ENCODE measurements at places on chromosomes 6 and 20.

DNA sequence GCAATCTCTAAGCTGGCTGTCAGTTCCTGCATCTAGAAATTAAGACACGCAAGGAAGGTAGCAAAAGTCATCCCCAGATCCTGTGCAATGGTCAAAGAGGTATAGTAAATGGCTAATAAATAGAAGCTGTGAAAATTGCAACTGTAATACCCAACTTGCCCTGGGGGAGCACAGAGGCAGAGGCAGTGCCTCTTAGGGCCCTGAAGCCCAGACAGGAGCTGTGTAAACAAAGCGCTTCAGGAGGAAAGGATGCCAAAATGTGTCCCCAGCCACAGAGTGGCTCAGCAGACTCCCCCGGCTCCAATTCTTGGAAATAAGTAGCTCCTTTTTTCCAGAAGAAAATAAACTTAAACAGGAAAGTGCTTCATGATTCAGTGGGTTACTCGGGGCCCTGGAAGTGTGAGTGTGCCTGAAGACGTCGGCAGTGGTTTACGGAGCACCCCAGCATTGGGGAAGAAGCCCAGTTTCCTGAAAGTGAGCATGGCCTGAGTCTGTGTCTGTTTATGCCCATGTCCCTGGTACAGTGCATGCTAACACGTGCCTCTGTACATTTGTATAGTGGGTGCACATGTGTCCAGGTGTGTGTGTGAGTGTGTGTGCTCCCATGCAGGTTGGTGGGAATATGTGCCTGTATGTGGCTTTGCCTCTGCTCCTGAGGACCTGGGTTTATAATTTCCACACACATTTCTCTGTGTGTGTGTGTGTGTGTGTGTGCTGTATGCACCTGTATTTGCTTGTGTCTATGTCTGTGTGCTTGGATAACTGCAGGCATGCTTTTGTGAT is 246.7 kb downstream of the MAFB start:
- peak; percentile 61 for DNase-seq

DNA sequence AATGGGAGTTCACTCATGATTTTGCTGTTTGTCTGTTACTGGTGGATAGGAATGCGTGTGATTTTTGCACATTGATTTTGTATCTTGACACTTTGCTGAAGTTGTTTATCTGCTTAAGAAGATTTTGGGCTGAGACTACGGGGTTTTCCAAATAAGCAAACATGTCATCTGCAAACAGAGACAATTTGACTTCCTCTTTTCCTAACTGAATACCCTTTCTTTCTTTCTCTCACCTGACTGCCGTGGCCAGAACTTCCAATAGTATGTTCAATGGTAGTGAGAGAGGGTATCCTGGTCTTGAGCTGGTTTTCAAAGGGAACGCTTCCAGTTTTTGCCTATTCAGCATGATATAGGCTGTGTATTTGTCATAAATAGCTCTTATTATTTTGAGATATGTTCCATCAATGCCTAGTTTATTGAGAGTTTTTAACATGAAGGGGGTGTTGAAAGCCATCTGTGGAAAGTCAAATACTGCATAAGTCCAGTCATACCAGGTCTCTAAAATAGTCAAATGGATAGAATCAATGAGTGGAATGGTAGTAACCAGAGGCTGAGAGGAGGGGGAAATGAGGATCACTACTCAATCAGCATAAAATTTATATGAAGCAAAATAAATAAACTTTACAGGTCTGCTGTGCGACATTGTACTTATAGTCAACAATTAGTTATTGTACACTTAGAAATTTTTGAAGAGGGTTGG is 610.4 kb upstream of the ADGRB3 start:
- no peak for DNase-seq

DNA sequence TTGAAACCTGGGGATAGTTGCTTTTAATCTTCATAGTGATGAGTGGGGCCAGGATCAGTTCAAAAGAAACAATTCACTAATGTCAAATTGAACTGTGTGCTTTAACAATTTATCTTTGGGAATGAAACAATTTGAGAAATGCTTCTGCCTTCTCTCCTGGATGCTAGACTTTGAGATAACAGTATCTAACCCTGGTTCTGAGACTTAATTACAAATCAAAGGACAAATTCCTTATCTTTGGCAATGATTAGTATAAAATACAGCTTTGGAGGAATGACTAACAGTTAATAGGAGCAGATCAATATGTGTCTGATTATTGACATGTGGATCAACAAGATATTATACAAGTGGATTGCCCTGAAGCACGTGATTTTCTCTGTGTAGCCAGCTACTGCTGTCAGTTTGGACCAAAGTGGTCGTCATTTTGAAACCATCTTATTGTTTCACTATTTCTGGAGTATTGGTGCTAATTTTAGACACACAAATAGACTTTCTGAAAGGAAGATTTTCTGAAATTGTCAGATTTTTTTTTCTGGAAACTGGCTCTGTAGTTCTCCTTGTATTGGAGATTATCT is 6.2 kb upstream of the FLRT3 start:
- DNase-seq = no peak

DNA sequence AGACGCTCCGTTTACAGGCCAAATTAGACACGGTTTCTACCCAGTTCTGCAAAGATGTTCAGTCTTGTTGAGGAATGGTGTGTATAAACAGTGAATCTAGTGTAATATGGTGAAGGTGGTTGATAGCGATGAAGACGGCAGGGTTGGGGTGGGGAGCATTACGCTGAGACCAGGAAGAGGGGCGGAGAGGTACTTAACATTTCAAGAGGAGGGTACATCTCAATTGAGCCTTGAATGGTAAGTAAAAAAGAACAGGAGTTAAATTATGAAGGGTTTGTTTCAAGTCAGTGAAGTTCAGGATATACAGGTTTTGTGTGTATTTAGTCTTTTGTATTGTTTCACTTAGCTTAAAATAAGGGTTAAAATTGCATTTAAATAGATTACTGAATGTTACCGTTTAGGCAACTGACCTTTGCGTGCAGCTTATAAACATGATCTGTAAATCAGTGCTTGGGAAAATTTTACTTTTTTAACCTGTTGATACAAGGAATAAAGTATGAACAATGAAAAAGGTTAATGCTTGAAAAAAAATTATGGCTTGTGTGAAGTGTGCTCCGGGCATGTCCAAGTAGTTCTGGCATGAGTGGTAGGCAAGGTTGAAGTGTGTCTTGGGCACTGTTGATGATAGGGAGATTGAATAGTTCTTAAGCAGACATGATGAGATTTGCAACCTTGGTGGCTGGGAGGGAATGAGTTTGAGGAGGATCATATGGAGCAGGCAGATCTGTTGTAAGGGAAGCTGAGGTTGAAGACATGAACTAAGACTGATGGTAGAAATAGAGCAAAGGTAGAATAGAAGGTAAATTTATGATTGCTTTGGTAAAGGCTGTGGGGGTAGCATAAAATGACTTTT is 842 bp downstream of the POLR1C start:
- DNase-seq = no peak

DNA sequence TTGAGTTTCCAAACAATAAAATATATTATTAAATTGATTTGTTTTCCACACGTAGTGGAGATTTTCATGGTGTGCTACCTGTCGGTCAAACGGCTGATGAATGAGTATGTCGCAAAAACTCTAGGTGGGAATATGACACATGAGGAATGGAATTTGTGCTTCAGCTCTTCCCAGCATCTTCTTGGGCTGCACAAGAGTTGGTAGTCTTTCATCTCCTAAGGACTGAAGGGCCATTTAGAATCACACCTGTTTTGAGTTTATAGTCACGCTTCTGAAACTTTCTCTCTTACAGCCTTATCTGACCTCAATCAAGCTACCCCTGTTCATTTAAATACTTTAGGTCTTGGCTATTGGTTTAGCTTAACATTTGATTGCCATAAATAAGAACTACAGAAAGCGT is 157.7 kb upstream of the AKAP12 start:
- no peak for DNase-seq

DNA sequence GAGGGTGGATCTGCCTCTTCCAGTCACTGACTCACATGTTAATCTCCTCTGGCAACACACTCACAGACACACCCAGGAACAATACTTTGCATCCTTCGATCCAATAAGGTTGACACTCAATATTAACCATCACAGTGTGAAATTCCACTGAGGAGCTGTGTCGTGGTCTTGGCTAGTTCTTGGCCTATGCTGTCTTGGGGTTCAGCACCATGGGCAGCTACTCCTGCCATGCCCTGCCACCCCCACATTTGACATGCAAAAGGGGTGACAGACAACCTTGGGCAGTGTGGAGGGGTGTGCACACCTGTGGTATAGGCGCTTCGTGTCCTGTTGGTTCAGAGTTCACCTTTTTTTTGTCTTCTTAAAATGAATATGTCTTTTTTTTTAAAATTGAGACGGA is 25.8 kb downstream of the ANKRD6 start:
- DNase-seq = no peak

GRCh38 chr6:168058691-168059551 is 20.1 kb downstream of the FRMD1 start:
- DNase-seq = no peak

- DNase-seq = peak; percentile 48
Observed at GRCh38 chr6:42141603-42142117, 760 bp downstream of the C6orf132 start.

DNA sequence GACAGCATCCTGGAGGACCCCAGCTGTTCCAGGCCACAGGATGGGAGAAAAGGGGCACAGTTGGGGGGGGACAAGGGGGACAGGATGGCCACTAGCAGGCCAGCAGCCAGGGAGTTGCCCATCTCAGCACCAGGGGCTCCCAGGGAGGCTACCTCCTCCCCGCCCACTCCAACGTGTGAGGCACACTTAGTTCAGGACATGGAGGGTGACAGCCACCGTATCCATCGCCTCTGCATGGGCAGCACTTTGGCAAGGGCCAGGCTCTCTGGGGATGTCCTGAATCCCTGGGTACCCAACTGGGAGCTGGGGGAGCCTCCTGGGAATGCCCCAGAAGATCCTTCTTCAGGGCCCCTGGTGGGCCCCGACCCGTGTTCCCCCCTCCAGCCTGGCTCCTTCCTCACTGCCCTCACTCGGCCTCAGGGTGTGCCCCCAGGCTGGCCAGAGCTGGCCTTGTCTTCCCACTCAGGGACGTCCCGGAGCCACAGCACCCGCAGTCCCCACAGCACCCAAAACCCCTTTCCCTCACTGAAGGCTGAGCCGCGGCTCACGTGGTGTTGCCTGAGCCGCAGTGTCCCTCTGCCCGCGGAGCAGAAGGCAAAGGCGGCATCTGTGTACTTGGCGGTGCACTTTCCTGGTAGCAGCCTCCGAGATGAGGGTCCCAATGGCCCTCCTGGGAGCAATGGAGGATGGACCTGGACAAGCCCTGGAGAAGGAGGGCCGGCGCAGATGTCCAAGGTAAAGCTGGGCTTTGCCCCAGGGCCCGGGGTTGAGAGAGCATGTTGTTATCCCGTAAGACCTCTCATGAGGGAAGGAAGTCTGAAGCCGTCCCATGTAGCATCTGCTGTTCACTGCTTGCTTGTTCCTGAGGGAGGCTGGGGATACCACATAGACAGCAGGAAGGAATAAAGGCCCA is 30.7 kb downstream of the ZNF831 start:
- no peak for DNase-seq

DNA sequence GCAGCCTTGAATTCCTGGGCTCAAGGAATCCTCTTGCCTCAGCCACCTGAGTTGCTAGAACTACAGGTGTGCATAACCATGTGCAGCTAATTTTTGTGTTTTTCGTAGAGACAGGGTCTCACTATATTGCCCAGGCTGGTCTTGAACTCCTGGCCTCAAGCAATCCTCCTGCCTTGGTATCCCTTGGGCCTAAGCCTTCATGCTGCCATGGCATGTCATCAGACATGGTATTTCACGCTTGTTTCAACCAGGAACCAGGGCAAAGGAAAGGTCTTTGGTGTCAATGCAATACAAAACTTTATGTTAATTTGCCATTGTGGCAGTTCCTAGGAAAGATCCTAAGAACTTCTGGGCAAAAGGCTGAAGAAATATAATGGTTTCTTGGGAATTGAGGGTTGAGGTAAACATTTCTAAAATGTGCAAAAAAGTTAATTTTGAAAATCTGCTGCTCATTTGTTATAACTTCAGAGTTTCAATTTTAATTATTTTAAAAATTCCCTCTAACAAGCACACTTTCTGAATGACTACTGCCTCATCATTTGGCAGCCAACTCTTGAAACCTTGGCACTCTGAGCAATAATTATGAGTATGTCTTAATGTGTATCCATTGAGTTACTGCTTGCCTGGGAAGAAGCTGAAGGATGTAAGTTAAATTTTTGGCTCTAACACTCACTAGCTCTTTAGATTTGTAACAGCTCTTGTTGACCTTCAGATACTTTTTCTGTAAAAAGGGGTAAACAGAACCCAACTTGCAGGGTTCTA is 154.1 kb downstream of the GJA10 start:
- DNase-seq = no peak

- DNase-seq = peak; percentile 69
Observed at GRCh38 chr20:51542571-51543421, at the start of gene NFATC2. NFATC2 (minus strand) TSS chr20:51542719; CDS start chr20:51542499, 220 bp downstream.

DNA sequence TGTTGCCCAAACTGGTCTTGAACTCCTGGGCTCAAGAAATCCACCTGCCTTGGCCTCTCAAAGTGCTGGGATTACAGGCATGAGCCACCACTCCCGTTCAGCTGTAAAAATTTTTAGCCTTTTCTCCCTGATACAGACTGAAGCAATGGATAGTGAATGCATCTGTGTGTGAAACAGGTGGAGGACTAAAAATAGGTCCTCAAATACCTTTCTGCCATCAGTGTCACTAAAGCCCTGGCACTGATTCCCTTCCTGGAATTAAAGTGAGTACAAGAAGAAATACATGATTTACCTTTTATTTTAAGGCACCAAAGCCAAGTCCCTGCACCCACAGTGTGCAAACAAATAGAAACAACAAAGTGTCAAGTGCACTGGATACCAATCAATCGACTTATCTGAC is 25.1 kb downstream of the TULP4 start:
- DNase-seq = no peak

- no peak for DNase-seq
Observed at GRCh38 chr20:49811825-49812506, 662 bp upstream of the SLC9A8 start.

Measured in NCI-H1417 (cell line).